NCI-H187 (cell line): ENCODE measurements at places on chromosomes 3 and 15.

- DNase-seq = no peak
These were observed 164.1 kb upstream of the CCDC54 start for GRCh38 chr3:107213044-107213669.

GRCh38 chr15:28020644-28021043 lies 78.5 kb downstream of the OCA2 start:
- no peak for DNase-seq

GRCh38 chr3:81888914-81889557 lies 127.6 kb upstream of the GBE1 start:
- no peak for DNase-seq

DNA sequence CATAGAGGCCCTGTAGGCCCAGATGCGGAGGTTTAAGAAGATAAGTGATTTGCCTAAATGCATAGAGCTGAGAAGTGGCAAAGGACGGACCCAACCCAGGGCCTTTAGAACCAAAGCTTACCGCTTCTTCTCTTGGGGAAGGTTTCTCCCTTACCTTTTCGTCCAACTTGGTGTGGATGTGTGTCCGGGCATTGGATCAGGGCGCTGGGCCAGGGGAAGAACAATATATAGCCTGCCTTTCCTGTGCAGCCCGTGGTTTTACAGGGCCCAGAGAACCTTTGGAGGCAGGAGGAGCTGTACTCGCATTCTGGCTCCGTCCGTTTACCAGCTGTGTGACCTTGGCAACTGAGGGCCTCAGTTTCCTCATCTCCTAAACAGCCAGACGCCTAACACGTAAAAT lies 686 bp upstream of the P3H2 start:
- no peak for DNase-seq

GRCh38 chr3:23664459-23664858 lies 141.3 kb upstream of the UBE2E1 start:
- DNase-seq = no peak

DNA sequence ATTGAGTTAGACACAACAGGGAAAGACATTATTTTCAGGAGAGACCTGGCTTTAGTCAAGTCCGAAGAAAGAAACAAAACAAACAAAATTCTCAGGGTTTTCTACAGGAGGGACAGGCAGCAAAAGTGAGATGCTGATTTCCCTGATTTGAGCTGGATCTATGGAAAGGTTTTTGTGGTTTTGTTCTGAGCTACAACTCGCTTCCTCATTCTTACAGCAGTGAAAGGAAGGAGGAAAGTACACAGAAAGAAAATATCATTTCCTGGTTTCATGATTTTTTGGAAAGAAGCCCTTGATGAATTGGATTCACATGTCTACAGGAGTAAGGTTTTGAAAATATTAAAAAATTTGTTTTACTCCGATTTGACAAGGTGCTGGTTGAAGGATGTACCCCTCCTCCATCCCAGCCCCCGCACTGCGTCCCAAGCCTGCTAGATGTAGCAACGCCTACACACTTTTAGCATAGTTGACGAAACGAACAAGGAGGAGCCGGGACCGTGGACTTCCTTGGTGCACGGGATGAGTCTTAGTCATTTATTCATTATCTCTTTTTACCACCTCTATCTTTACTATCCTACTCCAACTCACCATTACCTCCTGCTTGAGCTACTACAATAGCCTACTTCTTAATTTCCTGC lies 10.8 kb downstream of the PRICKLE2 start:
- DNase-seq = no peak
